Activated T-helper 1 cell treated with anti-CD3 and anti-CD28 coated beads, Interleukin-12 subunit alpha, Interleukin-12 subunit beta, Interleukin-2, Interleukin-4 antibody, amounts not matched to agents 30 ng/mL and 10 ng/mL and 1 ng/mL, durations not matched to agents 14 hours and 24 hours and 36 hours (primary cell): ENCODE measurements at places on chromosomes 1 and 21. TPM values are rescaled to one million over a fixed set of nuclear protein-coding genes. Genes with fewer than 3 reads are reported as not detected.

- no peak for DNase-seq
Observed at GRCh38 chr1:38476111-38476849, 383.3 kb downstream of the RRAGC start.

GRCh38 chr1:21814241-21814918, 2.3 kb downstream of the LDLRAD2 start:
- DNase-seq: no peak

DNA sequence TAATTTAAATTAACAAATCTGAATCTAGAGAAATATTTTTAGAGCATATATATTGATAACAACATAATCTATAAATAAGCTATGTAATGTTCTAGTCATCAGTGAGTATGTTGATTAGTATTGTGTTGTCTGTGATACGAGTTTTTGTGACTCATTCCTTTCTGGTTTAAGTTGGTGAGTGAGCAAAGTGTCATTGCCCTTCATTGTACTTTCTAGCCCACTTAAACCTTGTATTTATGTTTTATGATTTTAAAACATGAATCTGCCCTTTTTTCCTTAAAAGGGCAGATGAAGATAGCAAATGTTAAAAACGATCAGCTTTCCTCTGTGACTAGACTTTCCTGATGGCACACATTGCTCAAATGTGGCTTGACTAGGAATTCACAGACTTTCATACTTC, 38.5 kb downstream of the MACO1 start:
- no peak for DNase-seq

Gene ZNF593
- total RNA-seq: 81.3 and 83.0 TPM in 2 replicates

Gene MYOG
- not detected in 2 replicates for total RNA-seq
